ENCODE measurements at places on chromosomes 3 and 15. TPM values are rescaled to one million over a fixed set of nuclear protein-coding genes. Genes with fewer than 3 reads are reported as not detected.

- no peak for DNase-seq
These were observed 57.8 kb upstream of the KY start for GRCh38 chr3:134708671-134709070.

- no peak for DNase-seq
These were observed 82.9 kb upstream of the BOC start for GRCh38 chr3:113128386-113129015.

DNA sequence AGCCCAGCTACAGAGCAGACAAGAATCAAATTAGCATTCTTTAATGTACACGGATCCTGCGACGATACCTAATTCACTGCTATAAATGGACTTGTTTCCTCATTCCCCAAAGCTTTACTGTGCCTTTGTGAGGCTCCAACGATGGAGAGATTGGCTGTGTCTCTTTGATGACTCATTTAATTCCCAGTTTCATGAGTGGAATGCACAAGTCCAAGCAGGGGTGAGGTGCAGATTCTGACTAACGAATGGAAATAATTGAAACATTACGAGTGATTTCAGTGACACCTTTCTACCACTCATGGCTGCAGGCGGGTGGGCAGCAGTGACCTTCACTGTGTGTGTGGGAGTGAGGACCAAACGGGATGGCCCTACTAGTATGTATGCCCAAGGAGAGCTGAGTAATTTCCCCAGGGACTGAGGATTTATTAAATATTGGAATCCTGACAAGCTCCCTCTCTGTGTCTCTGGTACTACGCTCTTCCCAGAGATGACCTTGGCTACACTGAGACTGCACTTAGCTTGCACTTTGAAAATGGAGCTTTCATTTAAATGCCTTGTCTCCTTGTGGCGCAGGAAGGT lies 156.7 kb downstream of the CACNA2D3 start:
- DNase-seq, result no peak

DNA sequence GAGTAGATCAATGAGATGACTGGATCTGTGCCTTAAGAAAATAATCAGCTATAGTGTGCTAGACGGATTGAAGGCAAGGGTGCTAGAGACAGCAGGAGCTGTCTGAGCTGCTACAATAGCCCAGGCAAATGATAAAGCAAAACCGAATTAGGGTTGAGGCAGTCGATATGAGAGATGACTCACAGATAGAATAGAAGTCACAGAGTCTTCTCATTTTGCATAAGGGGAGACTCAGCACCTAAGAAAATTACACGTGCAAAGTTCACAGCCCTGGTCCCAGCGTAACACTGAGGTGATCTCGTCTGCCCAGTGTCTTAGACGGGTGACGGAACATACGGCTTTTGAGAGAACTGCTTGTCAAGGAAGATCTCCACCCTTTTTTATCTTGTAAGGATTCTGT lies 11.6 kb downstream of the LPP start:
- no peak for DNase-seq

- DNase-seq, result no peak
These were observed 284.5 kb upstream of the TLE3 start for GRCh38 chr15:70382009-70382749.

DNA sequence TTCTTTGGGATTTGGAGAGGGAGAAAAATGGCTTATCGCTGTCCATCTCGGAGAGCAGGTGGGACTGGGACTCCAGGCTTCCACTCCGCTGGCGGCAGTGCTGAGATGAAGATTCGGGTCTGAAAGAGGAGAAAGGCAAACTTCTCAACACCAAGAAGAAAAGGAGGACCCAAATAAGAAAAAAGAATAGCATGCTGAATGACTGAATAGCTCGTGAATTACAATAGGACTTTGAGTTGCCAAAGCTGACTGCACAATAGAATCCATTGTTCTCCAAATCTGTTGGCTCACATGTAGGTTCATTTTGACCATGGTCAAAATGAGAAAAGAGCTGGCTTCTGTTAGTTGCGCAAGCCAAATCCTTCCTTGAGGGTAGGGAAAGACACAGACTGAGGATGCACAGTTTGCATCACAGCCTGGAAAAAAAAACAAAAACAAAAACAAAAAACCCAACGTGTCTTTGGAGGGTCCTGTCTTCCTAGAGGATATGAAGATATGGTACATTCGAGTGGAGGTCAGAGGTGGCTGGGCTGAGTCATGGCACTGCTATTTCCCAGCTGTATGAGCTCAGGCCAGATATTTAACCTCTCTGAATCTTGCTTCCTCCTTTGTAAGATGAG lies 59.3 kb upstream of the LMOD3 start:
- DNase-seq, result no peak

DNA sequence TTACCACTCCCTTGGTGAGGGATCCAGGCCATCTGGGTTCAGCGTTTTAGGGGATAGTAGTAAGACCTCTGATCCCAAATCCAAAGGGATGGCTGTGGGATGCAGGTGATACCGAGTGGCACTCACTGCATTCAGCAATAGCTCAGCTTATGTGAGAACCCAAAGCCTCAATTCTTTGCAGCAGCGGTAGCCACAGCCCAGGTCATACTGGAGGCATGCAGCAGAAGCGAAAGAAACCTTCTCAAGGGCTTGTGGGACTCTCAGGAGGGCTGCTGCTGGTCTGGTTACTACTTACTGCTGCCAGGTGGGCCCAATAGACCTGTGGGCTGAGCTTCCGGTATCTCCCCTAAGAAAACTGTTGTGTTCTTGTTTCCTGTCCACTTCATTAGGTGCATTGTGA lies 38.0 kb downstream of the CHCHD6 start:
- DNase-seq, result no peak

DNA sequence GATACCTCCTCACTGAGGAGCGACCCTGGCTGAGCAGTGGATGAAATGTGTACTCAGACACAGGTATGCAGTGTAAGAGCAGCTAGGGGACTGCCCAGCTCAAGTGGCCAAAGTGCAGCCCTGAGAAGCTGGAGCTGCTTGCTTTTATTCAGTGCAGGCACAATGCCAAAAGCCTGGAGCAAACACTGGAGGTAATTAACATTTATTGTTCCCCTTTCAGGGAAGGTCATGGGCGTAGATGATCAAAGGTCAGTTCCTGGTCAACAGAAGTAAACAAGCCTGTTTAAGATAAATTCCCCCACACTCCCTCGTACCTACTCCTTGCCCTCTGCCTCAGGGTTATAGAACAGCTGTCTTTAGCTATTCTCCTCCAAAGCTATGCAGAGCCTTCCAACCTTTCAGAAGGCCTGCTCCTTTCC lies 17.5 kb downstream of the PLA2G4F start:
- DNase-seq, result peak; percentile 30

GRCh38 chr15:46502667-46503066 lies 867.8 kb downstream of the SQOR start:
- DNase-seq, result no peak

The SLC15A2 gene
- 1.4 TPM for total RNA-seq

The ASB14 gene
- not detected for total RNA-seq

The ZNF620 gene
- total RNA-seq, result 4.6 TPM

The UCN2 gene
- total RNA-seq, result not detected

The FAM107A gene
- 32.7 TPM for total RNA-seq

Measured in sigmoid colon (tissue), 7 donors.